Putamen (tissue), 1 donor: ENCODE measurements at places on chromosomes 2 and 18.

- DNase-seq: no peak
Observed at GRCh38 chr2:129070663-129071062, 752.0 kb upstream of the HS6ST1 start.

DNA sequence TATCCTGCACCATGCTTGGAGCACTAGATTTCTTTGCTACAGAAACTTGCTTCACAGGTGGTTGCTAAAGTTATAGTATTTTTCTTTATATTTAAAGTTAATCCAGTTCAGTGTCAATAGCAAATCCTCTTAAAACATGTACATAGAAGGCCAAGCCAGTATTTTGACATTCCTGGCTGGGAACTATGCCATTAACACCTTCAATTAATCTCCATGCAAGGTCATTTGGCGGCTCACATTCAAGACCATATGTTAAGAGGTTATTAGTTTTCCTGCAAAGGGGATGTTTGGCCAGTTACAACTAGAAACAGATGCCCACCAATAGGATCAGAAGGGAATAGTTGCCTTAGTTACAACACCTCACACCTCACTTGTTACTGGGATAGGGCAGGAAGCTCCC, 261.3 kb upstream of the MEIS1 start:
- no peak for DNase-seq

DNA sequence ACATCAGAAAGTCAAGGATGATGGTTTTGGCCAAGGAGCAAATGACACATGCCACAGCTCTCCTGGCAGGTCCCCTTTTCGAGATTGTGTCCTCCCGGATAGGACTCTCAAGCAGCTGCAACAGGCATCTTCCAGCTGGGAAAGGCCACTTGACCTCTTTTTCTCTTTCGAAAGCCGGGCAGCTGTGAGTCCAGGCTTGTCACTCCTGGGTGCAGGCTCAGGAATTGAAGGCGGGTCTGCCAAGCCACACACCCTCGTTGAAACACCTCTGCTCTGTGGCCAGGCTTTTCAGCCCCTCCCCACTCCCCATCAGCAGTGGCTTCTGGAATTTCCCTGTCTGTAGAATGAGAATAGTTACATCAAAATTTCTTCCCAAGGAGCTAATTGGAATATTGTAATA, 98.0 kb downstream of the CCDC138 start:
- DNase-seq: no peak

- no peak for DNase-seq
Observed at GRCh38 chr2:137764646-137765045, 199.6 kb upstream of the HNMT start.

GRCh38 chr2:71453404-71454220, at the start of gene DYSF:
Gene DYSF (plus strand): TSS chr2:71453561.
- DNase-seq: no peak

GRCh38 chr18:51072586-51073313, 42.7 kb downstream of the SMAD4 start:
- DNase-seq: no peak

- no peak for DNase-seq
Observed at GRCh38 chr2:61210332-61210981, 48.5 kb downstream of the C2orf74 start.

DNA sequence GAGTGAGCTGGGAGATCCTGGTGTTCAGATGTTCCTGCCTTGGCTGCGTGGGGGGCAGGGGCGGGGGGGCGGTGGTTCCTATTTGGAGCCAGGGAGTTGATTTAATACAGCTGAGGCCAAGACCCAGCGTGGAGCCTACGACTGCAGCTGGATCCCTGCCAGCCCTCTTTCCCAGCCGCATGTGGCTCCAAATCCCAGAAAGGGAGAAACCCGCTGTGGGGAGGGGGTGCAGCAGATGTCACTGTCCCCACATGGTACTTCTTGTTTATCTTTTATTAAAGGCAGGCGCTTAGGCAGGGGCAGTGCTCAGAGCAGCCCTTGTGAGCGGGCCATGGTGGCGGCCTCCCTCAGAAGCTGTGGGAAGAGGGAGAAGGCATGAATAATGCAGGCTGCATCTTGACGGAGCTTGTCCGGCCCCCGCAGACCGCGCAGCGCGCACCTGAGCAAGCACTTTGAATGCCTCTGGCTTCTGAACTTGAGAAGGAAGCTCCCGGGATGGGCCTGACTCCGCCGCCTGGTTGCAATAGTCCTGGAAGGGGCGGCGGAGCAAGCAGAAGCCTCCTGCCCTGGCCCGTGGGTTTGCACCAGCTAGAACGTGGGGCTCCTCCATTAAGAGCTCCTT, 112.1 kb downstream of the GLI2 start:
- no peak for DNase-seq

DNA sequence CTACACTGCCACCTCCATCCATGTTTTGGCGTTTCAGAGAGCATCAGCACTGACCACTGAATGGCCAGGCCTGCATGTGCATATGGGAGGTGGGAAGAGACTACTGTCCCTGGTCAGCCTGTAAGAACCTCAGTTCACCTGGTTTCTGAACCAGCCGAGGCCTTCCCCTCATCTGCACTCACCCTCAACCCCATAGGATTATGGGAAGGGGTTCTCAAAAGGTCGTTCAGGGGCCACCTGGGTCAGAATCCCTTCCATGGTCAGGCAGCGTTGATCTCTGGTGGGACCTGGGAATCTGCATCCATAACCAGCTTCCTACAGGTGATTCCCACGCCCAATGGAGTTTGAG, 36.7 kb downstream of the TET3 start:
- no peak for DNase-seq

DNA sequence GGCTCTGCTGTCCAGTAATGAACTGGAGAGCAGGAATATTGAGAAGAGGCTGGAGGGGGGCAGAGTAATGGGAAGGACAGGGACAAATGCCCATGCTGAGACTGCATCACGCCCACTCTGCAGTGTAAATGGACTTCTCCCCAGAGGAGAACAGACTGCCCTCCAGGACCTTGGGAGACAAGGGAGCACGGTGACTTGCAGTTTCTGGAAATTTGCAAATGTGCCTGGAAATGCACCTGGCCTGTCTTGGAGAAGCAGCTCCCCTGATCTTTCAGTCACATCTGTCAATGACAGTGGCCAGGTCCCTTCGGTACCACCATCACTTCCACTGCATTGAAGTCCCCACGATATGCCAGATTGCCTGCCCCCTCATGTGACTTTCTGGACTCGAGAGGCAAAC, 178.7 kb upstream of the SH3BP4 start:
- no peak for DNase-seq

GRCh38 chr2:224400886-224401632, 848 bp downstream of the FAM124B start:
- DNase-seq: no peak

- no peak for DNase-seq
Observed at GRCh38 chr18:13645093-13645492, 81.3 kb downstream of the FAM210A start.

GRCh38 chr2:231673348-231673770, 35.0 kb upstream of the PTMA start:
- no peak for DNase-seq

- no peak for DNase-seq
Observed at GRCh38 chr2:129757366-129757914, 222.0 kb upstream of the RAB6C start.

DNA sequence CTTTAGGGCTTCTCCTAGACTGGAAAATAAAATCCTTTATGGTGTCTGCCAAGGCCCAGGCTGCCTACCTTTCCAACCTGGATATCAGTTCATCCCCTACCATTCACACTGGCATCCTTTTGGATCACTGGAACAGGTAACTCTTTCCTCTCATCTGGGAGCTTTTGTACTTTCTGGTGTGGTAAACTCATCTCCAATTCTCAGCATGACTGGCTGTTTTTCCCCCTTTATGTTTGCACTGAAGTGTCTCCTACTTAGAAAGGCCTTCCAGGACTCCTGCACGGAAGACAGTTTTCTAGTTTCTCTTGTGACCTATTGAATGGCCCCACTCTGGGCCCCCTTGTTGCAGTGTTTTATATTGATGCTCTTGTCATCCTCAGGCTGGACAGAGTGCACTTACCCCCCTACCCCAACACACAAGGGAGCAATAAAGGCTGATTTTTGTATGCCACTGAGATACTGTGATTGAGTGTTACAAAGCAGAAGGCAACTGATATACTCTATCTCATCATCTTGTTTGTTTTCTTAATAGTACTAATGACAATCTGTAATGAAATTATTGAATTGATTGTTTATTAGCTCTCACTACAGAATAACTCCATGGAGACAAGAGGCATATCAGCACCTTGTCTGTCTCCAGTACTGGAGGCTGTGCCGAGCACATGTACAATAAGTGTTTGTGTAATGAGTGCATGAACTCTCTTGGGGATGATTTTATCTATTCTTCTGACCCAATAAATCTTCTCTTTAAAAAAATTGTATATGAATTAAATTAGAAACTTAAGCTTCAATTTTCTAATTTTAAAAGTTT, 129.9 kb downstream of the PIEZO2 start:
- DNase-seq: no peak

DNA sequence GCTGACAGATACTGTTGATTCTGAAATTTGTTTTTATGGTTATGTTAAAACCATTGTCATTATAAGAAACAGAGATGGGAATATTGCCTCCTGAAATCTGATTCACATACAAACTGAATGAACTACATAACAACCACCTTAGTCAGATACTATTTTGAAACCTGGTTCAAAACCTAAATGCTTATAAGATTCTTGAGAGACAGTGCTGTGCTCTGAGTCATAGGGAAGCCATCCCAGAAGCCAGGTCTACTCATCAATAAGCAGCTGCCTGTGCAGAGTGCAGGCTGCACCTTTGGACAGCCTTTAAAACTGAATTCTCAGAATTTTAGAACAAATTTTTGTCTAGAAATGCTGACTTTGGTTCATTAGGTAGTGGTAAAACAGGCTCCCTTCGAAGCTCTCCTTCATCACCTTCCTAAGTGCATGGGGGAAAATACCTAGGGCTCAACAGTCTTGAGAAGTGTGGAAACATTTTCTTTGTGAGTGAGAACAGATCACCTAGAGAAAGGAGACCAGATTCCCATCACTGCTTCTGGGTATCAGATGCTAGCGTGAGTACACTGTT, at the start of gene SERPINB7:
SERPINB7 (plus strand) TSS at position 253 of the 565 bp plus-strand sequence. CDS start 6,955 bp downstream, outside the sequence.
- no peak for DNase-seq

- no peak for DNase-seq
Observed at GRCh38 chr2:134943540-134943939, 24.9 kb downstream of the CCNT2 start.

DNA sequence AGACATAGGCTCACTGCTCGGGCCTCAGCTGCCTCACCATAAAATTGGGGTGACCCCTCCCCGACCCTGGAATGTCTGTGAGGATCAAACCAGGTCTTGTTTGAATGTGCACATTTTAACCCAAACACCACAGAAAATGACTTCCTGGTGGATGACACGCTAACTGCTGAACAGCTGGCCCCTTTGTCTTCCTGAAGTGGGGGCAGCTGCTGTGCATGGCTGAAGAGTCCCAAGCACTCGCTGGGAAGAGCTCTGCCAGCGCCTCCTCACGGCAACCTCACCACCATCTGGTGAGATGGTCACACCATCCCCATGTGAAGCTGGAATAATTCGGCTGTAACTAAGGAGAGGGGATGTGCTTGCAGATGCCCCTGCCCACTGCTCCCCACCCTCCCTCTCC, 34.0 kb downstream of the AQP12A start:
- DNase-seq: no peak

DNA sequence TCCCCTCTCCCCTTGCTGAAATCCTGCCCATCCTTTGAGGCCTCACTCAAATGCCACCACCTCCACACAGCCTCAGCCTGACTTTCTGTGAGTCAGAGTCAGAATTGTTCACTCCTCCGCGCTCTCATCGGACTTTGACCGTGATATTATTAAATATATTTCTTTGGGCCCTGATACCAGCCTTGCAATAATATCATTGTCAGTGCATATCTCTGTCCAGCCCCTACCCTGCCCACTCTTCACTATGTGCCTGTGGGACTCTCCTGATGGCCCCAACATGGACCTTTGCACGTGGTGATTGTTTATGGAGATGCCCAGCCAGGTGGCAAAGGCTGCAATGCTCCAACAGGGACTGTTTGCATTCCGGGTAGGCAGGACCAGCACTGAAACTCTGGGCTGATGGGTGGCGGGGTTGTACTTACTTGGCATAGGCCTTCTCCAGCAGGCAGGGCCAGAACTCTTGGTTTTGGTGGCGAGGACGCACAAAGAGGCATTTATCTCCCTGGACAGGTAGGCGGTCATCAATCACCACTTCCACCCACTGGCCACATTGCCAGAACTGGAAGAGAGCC, 37.3 kb downstream of the CAPN13 start:
- no peak for DNase-seq

GRCh38 chr2:69501301-69501700, 64.1 kb upstream of the NFU1 start:
- DNase-seq: no peak

DNA sequence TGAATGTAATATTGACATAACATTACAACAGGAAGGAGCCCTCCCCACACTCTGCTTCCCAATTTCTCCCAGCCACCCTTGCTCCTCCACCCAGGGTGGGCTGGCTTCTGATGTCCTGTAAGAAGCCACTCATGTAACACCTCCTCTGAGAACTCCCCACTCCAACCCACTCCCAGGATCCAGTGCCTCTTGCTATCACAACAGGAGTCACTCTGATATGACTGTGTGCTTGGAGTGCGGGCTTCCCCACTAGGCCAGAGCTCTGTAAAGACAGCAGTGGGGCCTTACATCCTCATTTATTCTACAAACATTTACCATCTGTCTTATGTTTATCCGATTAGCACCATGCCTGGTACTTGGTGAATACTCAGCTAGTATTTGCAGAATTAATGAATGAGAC, 65.1 kb downstream of the PTGR3 start:
- DNase-seq: no peak

- no peak for DNase-seq
Observed at GRCh38 chr18:43606795-43607194, 329.5 kb upstream of the SYT4 start.

DNA sequence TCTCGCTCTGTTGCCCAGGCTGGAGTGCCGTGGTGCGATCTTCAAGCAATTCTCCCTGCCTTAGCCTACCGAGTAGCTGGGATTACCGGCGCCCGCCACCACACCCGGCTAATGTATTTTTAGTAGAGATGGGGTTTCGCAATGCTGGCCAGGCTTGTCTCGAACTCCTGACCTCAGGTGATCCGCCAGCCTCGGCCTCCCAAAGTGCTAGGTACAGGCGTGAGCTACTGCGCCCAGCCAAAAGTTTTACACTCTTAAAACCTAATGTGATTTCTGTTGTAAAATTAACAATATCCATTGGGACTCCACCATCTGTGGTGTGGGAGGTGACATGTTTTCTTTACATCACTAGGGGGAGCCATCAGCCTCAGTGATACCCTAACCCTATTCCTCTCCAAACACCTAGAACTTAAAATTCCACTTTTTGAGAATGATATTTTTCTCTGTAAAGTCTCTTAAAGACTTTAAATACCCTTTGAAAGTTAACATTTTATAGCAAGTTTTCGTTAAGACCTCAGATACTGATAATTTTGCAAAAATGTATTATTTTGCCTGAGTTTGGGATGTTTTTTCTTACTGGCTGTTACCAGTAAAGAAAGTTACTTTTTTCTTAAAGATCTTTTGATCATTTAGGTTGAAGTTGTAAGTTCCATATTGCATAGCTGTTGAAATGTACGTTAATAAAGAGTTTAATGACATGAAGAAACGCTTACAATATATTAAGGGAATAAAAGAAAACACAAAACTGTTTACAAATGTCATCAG, 11.6 kb upstream of the EIF2AK2 start:
- DNase-seq: no peak

- DNase-seq: no peak
Observed at GRCh38 chr2:161992531-161992930, 81.5 kb downstream of the DPP4 start.
